Sigmoid colon (tissue), 7 donors: ENCODE measurements at places on chromosomes 4 and X. TPM values are rescaled to one million over a fixed set of nuclear protein-coding genes. Genes with fewer than 3 reads are reported as not detected.

DNA sequence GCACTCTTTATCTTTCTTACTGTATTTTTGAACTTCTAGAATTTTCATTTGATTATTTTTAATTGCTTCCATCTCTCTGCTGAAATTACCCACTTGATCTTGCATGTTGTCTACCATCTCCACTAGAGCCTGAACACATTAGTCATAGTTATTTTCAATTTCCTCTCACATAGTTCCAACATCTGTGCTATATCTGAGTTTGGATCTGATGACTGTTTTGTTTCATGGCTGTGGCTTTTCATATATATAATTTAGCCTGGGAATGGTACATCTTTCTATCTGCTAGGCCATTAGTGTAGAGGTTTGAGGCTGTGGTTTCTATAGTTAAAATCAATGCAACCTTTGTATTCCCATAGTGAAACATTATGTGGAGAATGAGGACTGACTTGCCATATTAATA is 33.2 kb downstream of the NPY2R start:
- DNase-seq = no peak

DNA sequence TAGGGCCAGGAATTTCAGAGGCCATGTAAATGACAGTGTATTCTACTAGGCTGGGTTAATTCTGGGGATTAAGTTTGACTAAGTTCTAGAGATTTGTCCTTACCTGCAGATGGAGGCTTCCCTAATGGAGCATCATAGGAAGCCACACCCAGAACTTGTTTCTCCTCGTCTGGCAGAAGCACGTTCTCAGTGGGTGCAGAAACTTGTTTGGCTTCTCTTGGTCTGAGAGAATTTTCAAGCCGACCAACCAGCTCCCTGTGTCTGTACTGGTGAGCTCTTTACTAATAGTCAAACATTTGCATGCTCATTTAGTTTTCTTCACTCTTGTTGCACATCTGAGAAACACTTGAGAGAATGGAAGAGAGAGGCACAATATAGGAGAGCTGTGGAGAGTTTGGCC is 907 bp upstream of the ATP10D start:
- no peak for DNase-seq

Gene CNGA1
- total RNA-seq = 0.16 TPM

Gene WAS
- total RNA-seq = 6.1 TPM

Gene XG
- not detected for total RNA-seq

DNA sequence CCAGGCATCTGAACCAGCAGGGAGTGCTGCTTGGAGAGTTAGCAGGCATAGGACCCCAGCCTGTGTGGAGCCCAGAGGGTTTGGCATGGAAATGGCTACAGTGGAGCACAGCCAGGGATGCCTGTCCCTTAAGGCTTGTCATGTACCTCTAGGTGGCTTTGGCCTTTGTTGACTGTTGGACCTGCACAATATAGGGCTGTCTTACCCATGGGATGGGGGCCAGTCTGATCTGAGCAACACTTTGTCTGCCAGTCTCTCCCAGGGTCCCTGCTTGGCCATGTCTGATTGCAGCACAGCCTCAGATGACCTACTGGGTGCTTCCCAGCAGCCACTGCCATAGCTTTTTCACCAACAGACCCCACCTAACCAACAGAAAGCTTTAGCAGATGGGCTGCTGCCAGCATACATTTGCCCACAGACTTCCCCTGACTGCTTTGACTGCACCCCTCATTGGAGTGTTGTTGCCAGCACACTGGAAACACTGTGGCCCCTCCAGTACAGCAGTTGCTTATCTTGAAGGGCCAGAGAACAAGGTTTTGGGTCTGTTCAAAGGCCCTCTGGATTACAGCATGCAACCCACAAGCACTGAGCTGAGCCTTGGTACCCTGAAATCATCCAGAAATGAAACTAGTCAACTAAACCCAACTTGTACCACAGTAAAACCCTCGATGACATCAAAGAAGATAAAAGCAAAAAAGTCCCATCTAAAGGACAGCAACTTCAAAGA is 22.1 kb downstream of the ANAPC10 start:
- no peak for DNase-seq

Gene LEF1
- 0.83 TPM for total RNA-seq
